Fibroblast of gingiva (primary cell): ENCODE measurements at places on chromosomes 13 and 19.

- no peak for DNase-seq
These were observed 483.6 kb downstream of the KLF5 start for GRCh38 chr13:73542446-73542845.

DNA sequence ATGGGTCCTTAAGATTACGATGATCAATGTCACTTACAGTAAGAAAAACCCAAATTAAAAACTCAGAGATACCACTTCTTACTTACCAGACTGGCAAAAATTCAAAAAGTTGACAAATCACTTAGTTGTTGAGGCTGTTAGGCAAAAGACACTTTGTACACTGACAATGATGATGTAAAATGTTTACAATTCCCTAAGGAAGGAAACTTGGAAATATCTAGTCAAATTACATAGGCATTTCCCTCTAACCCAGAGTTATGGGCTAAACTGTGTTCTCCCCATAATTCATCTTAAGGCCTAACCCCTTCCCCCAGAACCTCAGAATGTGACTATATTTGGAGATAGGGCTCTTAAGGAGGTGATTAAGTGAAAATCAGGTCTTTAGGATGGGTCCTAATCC lies 12.0 kb downstream of the TGDS start:
- peak; percentile 39 for DNase-seq

DNA sequence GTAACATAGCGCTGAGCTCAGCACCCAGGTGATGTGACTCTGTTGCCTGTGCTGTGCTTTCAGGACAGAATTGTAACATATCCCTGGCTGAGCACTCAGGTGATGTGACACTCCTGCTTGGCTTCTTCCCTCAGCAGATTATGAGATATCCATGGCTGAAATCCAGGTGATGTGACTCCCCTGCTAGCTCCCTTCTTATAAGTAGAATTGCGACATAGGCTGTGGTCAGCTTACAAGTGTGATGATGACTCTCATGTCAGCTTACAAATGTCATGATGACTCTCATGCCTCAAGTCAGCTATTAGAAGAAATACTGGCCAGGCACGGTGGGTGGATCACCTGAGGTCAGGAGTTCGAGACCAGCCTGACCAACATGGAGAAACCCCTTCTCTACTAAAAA lies 14.3 kb upstream of the ZNF429 start:
- DNase-seq, result no peak

- no peak for DNase-seq
These were observed 174.7 kb downstream of the DLEU7 start for GRCh38 chr13:50668691-50669271.

- DNase-seq, result no peak
These were observed 1.5 kb downstream of the CERS1 start for GRCh38 chr19:18894254-18895037.

GRCh38 chr13:112893570-112894422 lies 75.2 kb upstream of the MCF2L start:
- DNase-seq, result no peak

DNA sequence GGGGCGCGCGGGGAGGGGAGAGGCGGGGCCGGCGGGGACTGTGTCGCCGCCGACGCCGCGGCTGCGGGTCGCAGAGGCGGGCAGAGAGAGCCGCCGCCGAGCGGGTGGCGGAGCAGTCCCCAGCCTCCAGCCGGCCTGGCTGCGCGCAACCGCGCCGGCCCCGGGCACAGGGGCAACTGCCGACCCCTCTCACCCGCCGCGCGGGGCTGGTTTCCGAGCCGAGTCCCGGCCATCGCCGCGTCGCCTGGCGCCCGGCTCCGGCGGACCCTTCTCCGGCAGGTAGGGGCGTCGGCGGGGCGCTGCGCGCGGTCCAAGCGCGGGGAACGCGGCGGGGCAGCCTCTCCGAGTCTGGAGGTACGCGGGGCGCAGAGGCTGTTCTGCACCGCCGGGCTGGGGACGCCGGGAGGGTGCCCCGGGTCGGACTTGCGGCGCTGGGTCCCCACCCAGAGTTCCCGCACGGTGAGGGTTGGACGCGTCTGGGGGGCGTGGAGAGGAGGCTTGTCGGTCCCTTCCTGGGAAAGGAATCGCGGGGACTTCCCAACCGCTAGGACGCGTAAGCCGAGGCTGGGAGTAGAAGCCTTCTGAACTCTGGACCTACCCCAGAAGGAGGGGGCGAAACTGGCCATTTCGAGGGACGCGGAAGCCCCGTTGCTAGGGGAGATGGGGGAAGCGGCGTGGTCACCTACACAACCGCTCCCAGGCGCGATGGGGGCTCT lies 133.6 kb upstream of the MYO16 start:
- no peak for DNase-seq

DNA sequence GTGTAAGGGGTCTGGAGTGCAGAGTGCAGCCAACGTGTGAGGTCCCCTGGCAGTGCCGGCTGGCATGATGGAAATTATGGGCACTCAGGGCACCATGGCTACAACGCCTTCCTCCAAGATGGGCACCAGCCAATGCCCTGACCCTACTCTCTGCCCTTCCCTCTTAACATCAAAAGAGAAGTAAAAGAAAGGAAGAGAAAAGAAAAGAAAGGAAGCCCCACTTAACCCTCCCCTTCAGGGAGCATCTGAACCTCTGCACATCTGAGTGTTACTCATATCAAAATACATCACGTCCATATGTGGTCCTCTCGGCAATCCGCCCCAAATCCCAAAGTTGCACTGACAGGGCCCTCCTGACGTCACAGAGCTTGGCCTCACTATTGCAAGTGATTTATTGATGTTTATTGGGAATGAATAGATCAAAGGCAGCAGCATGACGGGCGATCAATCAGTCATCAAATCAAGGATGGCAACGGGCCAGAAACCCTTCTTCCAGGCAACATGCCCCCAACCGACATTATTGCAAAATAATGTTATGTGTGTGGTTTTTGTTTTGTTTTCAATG lies 1.3 kb downstream of the TSHZ3 start:
- peak; percentile 50 for DNase-seq

GRCh38 chr19:23436944-23437343 lies 41.7 kb upstream of the ZNF91 start:
- DNase-seq, result no peak

- DNase-seq, result no peak
These were observed at the start of gene FXYD7 for GRCh38 chr19:35143231-35143715. Gene FXYD7 (plus strand): TSS chr19:35143255. CDS start chr19:35143334, 79 bp downstream.

DNA sequence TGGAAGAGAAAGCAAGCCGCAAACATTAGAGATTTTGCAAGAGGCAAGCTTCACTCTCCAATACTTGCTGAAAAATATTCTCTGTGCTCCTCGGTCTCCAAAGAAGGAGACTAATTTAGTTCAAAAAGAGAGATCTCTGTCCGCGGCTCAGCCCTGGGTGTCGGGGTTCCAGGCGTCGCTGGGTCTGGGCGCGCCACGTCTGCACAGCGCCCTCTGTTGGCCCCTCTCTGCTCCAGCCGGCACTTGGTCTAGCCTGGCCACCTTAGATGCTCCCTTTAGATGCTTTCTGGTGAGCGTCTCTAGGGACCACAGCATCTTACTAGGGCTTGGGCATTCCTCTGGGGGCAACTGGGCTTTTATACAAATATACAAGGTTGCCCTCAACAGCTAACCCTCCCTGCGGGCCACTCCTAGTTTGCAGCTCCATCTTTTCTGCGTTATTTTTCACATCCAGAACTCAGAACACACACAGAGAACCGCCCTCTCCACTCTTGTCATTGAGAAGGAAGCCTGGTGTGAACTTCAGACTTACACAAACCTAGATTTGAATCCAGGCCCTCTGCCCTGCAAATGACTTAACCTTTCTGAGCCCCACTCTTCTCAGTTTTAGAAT lies 78.3 kb downstream of the CYSLTR2 start:
- DNase-seq, result no peak

GRCh38 chr13:80973721-80974120 lies 632.8 kb upstream of the SPRY2 start:
- no peak for DNase-seq

- DNase-seq, result no peak
These were observed 8.7 kb downstream of the MAP2K2 start for GRCh38 chr19:4115050-4115817.

GRCh38 chr19:3987619-3988371 lies 2.5 kb upstream of the EEF2 start:
- peak; percentile 68 for DNase-seq

DNA sequence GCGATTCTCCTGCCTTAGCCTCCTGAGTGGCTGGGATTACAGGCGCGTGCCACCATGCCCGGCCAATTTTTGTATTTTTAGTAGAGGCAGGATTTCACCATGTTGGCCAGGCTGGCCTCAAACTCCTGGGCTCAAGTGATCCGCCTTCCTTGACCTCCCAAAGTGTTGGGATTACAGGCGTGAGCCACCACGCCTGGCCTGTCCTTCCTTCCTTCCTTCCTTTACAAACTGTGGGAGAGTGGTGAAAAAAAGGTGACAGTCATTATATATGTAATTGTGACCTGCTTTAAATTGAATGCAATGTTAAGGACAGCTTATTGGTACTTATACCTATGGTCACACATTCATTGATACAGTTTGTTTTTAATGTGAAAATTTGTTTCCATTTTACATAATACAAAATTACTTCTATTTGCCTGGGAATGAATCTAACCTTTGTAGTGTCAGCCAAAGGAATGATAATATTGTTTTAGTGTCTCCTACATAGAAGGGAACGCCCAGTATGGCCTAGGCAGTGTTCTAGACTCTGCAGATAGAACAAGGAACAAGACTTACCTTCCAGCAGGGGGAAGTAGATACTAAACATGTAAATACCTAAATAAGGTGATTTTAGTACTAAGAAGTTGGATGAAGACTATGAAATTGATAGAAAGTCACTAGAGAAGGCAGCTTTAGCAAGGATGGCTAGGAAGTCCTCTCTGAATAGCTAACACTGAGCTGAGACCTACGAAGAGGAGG lies 146.3 kb downstream of the GGACT start:
- DNase-seq, result no peak

GRCh38 chr19:45767410-45767880 lies 1.6 kb downstream of the SIX5 start:
- DNase-seq, result peak; percentile 91

GRCh38 chr13:64088491-64088890 lies 2672.8 kb upstream of the PCDH20 start:
- no peak for DNase-seq

DNA sequence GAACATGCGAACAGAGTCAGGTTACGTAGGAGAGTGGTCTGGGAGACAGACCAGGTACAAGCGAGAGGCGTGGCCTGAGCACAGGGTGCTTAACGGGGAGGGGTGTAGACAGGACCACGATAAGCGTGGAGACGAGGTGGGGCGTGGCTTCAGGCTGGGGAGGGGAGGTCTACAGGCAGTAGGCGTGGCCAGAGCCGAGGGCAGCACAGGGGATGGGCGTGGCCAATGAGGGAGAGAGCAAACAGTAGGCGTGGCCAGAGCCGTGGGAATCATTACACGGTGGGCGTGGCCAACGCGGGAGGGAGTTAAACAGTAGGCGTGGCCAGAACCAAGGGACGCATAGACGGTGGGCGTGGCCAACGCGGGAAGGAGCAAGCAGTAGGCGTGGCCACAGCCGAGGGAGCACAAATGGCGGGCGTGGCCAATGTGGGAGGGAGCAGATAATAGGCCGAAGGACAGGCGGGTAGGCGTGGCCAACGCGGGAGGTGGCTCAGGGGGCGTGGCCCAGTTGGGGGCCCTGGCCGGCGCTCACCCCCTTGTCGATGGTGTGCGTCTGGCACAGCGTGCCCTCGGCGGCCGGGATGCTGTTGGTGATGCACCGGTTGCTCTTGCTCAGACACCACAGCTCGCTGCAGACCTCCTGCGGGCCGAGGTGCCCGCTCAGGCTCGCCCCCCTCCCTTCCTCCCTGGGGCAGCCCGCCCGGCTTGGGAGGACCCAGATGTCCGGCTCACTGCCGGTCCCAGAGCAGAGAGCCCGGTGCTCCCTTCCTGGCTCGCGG lies 15.2 kb upstream of the MYO1F start:
- DNase-seq, result peak; percentile 29

DNA sequence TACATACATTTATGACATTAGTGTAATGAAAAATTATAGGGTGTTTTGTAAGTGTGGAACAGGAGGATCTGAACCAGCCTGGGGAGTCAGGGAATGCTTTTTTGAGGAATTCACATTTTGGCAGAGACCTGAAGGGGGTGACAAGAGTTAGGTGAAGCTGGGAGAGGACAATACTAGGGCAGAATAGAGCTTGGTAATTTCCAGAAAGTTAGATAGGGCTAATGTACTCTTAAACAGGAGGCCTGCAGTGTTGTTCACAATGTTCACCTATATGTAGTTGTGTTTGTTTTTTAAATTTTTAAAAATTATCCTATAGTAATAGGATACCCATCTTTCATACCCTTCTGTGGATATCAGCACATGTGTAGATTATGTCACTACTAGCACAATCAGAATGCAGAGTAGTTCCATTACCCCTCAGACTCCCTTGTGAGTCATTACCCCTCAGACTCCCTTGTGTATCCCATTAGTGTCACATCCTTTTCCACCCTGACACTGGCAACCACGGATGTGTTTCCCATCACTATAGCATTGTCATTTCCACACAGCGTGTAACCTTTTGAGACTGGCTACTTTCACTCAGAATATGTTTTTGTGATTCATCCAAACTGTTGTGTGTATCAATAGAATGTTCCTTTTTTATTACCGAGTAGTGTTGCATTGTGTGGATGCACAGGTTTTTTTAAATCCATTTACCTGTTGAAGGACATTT lies 43.1 kb downstream of the PCCA start:
- peak; percentile 56 for DNase-seq

DNA sequence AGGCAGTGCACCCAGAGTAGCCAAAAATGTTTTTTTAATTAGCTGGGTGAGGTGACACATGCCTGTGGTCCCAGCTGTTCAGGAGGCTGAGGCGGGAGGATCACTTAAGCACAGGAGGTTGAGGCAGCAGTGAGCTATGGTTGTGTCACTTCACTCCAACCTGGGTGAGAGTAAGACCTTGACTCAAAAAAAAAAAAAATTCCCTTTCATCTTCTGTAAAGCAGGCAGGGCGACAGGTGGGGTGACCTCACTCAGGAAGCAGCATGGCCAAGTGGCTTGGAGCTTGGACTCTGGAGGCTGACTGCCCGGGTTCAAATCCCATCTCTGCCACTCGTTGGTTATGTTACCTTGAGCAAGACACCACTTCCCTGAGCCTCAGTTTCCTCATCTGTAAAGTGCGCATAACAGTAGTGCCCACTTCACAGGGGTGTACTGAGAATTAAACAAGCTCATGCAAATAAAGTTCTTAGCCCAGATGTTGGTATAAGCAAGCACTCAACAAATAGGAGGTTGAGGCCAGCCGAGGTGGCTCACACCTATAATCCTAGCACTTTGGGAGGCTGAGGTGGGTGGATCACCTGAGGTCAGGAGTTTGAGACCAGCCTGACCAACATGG lies 48.3 kb downstream of the MAP4K1 start:
- DNase-seq, result no peak

DNA sequence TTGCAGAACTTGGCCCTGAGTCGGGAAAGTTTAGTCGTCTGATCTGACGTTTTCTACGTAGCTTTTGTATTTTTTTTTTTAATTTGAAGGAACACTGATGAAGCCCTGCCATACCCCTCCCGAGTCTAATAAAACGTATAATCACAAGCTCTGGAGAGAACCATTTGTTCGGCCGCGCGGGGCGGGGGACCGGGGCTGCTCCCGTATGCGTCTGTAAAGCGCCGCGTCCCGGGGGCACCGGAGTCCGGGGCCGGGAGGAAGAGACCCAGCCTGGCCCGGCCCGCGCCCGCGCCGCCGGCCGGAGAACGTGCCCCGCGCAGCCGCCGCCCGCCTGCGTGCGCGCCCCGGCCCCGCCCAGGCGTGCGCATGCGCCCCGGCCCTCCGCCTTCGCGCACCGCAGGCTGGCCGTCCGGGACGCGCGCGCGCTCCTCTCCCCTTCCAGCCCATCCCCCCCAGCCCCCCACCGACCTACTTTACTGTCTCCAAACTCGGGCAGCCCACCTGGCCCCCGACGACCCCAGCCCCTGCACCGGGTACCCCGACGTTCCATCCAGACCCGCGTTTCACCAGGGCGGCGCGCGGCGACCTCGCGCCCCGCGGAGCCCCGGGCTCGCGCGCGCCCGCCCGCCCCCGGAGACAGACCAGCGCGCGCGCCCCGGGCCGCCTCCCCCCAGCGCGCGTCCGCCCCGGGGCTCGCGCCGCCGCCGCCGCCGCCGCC lies 785 bp upstream of the USF2 start:
- peak; percentile 70 for DNase-seq
